Amniotic stem cell (primary cell): ENCODE measurements at places on chromosomes 7 and 10.

GRCh38 chr10:16854623-16855022, 37.4 kb upstream of the RSU1 start:
- DNase-seq = no peak

DNA sequence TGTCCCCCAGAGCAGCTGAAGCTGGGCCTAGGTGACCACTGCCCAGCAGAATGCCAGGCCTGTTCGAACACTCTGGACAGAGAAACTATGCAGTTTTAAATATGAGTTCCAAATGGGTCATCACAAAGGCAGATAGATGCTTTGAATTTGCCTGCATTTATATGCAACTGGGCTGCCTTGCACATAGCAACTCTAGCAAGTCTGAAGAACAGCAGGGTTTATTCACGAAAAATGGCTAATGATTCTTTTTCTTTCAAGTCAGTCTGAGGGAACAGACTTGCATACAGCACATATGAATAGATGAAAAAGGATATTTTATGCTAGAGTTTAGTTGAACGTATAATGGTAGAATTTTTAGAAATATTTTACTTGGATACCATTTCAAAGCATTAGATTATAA, 68.5 kb downstream of the SLC35B4 start:
- DNase-seq = no peak

- DNase-seq = no peak
Measured at GRCh38 chr7:26182283-26182682, 18.3 kb downstream of the HNRNPA2B1 start.

GRCh38 chr10:88833723-88834122, 17.9 kb downstream of the ANKRD22 start:
- DNase-seq = no peak

DNA sequence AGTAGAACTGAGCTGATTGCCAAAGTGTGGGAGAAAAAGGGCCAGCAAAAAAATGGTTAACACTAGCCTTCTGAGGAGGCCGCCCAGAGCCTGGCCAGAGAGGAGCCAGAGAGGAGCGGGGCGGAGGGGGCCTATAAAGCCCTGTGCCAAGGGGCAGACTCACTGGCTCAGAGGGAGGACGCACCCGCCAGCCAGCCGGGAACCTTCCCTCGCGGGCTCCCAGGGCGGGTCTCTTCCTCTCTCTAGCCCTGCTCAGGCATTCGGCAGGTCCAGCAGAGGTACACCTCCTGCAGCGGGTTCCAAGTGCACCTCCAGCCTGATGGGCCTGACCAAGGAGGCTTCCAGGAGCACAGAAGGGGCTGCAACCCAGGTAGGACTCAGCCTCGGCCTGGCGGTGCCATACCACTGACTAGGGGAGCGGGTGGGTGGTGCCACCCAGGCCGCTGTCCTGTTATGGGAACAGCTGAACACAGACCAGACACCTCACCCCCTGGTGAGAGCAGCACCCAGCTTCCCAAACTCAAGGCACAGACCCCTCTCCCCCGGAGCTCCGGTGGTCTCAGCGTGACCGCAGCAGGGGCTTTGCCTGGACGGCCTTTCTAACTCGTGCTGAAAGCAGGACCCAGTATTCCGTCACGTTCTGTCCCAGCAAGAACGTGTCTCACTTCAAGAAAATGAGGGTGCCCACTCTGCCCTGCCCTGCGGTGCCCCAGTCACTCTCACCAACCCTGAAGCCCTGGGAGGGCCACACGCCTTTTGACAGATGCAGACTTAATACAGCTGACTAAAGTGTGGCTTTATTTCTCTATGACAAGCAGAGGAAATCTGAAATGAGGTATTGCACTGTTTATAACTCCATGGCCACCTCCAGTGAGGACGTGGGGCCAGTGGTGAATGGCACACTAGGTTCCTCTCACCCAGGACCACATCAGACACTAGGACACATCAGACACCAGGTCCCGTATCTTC, at the start of gene GPER1:
Gene GPER1 (plus strand): TSS at position 162 of the 969 bp plus-strand sequence. CDS start 3,616 bp downstream, outside the sequence.
- peak; percentile 22 for DNase-seq

GRCh38 chr10:116590590-116591444, at the start of gene PNLIPRP1:
Gene PNLIPRP1, plus strand, starts transcription at chr10:116590959. Its CDS starts 171 bp downstream, at chr10:116591130.
- DNase-seq = no peak

DNA sequence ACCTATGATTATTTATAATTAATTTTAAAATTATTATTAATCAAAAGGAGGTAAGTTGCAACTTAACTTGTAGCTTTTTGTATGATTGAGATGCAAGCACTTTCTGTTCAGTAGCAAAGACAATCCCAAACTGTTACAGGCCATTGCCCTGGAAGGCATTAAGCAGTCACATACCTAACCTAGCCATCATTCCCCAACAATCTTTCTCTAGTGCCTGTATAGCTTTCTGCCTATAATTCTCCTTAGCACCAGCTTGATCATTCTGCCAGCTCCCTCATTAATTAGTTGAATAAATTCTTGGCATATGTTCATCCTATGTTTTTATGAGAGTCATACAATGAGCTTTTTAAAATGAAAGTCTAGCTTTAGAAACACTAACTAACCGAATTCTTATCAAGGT, 178.9 kb upstream of the TMEM106B start:
- no peak for DNase-seq

GRCh38 chr10:14584661-14585060, 190.0 kb downstream of the FAM107B start:
- DNase-seq = no peak

DNA sequence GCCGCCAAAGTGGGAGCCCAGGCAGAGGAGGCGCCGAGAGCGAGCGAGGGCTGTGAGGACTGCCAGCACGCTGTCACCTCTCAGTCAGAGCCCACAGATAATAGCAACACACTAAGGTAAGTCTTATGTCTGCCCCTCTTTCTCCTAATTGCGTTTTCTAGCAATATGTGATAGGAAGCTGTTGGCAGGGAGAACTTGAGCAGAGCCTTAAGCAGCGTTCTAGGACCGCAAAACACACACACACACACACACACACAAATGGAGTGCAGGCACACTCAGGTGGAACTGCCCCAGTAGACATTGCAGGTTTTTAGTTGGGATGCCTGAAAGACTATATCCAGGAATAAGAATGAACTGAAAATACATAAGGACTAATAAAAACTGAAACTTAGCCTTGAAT, 1188.5 kb downstream of the NXPH1 start:
- DNase-seq = no peak

DNA sequence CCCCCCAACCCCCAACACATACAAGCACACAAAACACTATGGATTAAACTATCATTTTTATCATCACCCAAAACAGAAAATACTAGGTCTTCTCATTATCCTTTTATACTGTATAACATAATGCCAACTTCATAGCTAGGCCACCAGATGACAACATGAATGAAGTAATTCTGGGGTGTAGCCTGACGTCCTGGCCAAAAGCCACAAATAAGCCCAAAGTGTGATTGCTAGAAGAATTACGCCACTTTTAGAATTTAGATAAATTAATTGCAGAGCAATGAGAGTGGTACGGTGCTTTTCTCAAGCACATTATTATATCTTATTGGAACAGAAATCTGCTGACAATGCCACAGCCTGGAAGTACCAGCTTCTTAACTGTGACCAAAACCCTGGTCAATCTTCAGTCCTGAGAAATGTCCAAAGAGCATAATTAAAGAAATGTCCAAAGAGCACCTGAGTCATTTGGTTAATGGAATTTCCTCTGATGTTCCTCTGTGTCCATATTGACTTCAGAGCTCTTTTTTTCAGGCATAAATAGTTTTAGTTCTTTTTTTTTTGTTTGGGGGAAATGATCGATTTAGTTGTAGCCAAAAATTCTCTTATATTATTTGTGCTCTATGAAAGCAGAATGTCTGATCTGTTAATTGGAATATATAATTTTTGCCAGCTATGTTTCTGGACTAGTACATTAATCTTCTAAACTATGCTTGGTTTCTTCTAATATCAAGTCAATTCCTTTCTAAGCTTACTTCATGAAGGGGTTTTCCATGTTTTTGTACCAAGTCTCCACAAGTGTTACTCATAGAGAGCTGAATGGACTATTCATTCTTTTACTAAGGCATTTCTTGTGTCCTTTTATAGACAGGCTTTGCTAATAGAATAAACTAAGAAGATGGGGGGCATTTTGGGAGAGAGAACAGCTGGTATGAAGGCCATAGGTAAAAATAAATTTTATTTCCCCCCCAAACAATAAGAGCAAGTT, 233.4 kb upstream of the SLC26A5 start:
- DNase-seq = no peak

DNA sequence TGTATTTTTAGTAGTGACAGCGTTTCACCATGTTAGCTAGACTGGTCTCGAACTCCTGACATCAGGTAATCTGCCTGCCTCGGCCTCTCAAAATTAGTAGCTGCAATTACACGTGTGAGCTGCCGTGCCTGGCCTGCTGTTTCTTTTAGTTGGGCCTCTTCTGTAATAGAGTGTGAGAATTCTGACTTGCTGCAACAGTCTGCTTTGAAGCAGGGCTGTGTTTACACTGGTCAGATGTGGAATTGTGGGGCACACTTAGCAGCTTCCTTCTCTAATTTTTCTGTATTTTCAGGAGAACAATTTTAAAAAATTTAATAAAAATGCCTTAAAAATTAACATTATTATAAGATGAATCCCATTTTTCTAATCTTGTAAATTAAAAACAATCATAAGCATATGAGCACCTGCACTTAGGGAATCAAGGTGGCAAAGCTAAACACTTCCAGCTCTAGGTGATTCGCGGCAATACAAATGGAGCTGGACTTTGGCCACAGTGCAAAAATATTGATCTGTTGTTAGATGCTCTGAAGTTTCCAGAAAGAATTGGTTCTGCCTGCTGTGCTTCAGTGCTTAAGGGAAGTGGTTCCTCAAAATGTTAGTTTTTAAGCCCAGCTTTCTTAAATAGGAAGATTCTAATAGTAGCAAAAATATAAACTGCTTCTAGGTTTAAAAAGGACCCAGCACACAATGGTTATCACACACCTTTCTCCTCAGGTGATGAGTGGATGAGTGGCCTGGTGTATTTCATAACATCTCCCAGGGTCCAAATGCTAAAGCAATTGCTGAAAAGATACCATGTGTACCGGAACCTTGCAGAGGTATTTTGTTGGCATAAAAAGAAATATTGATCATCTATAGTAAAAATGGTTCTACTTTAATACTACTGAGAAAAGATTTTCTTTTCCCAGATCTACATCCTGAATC, 63.5 kb upstream of the ATRNL1 start:
- no peak for DNase-seq

DNA sequence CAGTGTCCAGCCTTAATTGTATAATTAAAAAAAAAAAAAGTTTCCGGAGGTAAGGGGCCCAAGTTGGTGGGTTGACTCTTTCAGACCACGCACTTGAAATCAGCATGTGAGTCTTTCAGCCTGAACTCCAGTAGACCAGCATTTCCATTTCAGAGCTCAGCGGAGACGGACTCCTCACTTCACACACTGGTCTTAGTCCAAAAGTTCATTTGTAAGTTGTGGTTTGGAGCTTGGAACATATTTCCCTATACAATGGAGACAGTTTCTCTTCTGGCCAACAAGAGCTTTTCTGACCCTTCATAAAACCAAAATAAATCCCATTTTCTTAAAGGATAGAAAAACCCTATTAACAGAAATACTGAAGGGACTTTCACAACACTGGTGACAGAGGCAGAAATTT, 41.0 kb downstream of the ATXN7L1 start:
- DNase-seq = no peak

DNA sequence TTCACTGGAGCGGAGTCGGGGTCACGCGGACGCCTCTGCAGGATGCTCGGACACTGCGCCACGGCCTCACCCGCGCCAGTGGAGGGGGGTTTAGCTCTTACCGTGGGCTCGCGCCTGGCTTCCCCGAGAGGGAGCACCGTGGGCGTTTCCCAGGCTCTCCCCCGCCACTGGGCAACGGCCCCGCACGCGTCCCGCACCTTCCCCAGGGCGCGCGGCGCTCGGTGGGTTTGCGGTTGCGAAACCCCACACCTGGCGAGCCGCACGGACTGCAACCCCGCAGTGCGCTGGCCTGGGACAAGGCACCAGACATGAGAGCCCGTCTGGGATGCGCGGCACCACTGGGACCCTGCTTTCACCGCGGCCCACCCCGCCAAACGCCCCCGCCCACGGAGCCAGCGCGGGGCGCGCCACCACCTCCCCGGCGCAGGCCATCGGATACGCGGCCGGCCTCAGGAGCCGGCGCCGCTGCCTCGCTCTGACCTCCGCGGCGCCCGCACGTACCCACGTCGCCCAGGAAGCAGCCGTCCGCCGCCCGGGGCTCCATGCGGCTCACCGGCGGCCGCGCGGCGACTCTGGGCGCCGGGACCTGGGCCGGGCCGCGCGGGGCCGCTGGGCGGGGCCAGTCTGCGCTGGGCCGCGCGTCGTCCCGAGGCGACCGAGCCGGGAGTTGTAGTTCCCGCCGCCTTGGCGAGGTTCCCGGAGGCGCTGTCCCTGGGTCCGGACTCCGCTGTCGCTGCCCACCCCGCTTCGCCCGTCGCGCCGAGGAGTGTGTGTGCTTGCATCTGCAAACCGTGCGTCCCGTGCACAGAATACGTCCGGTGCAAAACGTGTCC, at the start of gene ASB13:
Gene ASB13 (minus strand): TSS at position 588 of the 833 bp plus-strand sequence. CDS start 44 bp downstream, at position 544.
- DNase-seq = no peak

DNA sequence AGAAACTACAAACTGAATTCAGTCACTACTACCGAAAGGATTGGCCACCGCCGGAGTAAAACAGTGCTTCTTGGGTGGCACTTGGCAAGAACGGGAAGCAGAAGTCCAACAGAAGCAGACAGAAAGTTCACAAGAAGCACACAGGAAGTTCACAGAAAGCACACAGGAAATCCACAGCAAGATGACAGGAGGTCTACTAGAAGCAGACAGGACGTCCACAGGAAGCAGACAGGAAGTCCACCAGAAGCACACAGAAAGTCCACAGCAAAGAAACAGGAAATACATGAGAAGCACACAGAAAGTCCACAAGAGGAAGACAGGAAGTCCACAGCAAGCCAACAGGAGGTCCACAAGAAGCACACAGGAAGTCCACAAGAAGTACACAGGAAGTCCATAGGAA, 399.2 kb upstream of the AUTS2 start:
- no peak for DNase-seq

DNA sequence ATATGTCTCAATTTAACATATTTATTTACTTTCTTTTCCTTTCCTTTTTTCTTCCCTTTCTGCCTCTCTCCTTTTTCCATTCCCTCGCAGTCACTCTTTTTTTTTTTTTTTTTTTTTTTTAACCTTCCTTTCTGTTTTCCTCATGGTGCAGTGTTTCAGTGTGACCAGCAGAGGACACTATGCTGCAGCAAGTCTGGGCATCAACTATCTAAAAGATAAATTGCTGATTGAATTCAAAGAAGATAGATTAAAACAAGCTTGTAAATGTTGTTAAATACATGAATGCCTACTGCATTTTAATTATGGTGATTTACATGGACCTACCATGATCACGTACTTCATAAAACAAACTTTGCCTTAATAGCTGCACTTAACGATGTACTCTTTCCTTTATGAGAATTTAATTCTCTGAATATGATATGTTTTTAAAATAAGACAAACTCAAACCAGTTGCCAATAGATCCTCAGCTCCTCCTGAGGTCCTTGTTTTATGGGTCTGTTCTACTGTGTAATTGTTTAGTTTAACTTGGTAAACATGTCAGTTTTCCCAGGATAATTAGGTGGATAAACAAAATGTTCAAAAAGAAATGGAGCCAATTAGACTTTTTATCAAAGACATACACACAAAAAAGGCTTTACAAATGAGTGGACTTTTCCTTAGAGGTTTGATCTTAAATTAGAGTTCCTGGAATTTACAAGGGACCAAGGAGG, 101.0 kb upstream of the AGR3 start:
- peak; percentile 17 for DNase-seq
